ENCODE measurements at places on chromosomes 2 and 18.

DNA sequence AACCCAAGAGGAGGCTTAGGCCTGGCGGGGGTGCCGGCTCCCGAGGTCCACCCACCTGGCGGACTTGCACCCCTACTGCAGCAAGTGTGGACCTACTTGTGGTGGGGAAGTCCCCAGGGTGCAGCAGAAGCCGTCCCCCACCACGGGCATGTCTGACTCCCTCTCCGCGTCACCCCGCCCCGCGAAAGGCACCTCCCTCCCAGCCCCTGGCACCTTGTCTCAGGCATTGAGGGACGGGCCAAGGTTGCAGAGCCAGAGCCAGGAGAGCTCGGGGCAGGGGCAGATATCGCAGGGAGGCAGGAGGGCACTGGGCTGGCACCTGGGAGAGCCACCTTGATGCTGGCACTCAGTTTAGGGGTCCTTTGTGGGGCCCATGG lies 19.0 kb downstream of the CROCC2 start:
- no peak for DNase-seq

GRCh38 chr2:219308142-219309101 lies 779 bp downstream of the PTPRN start:
- peak; percentile 89 for DNase-seq

GRCh38 chr18:76709659-76710645 lies 112.4 kb upstream of the ZNF236 start:
- DNase-seq: peak; percentile 80

DNA sequence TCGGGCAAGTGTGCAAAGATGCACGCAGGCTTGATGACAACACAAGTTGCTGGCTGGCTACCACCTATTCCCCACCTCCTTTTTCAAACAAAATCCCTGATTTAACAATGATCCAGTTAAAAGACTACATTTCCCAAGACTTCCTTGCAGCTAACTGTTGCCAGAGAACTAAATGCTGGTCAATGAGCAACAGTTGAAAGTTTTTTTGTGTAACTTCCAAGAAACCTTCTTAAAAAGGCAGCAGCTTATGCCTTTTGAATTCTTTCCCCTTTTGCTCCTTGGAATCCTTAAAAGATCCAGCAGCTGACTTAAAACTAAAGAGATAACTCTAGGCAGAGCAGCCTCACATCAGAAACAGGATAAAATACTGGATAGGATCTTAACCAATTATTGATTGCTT lies 38.5 kb downstream of the NPHP1 start:
- DNase-seq: no peak

DNA sequence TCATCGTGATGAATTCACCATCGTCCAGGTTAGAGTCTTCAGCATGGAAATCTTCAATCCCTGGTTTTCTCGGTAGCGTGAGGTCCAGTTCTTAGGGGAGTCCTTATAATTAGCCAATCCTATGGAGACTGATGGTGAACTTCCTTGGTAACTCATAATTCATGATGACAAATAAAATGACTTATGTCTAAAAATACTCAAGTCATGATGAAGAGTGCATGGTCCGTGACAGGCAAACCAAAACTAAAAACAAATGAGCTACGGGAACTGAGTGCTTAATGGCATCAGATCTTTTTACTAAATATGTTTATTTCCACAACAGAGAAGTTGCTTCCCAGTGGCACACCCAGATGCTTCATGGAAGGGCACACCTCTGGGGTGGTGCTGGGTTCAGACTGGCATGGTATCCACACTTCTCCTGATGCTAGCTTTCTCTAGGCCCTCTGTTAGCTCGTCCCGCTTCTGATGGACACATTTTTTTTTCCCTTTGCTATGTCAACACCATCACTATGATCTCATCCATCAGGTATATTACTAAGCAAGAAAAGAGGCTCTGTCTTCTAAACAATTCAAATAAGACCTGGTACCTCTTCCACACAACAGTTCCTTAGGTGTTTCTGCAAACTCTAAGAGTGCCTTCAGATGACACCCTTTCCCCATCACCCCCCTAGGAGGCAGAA lies 92.8 kb upstream of the NEDD4L start:
- no peak for DNase-seq
